ENCODE measurements at places on chromosomes 3 and 15. TPM values are rescaled to one million over a fixed set of nuclear protein-coding genes. Genes with fewer than 3 reads are reported as not detected.

OR4F15 gene
- total RNA-seq, result not detected

ZNF662 gene
- total RNA-seq, result 2.4 TPM

ONECUT1 gene
- not detected for total RNA-seq

SLC28A1 gene
- not detected for total RNA-seq

HHATL gene
- total RNA-seq, result not detected

LRRC34 gene
- 7.2 TPM for total RNA-seq

NTRK3 gene
- not detected for total RNA-seq

ADGRG7 gene
- total RNA-seq, result not detected

SELENOK gene
- total RNA-seq, result 22.7 TPM

NT5DC2 gene
- 59.6 TPM for total RNA-seq

USP13 gene
- total RNA-seq, result 18.9 TPM

SNRPN gene
- total RNA-seq, result 91.8 TPM

CFAP100 gene
- not detected for total RNA-seq

TBC1D23 gene
- 51.7 TPM for total RNA-seq
